ENCODE measurements at places on chromosomes 1 and 21.

DNA sequence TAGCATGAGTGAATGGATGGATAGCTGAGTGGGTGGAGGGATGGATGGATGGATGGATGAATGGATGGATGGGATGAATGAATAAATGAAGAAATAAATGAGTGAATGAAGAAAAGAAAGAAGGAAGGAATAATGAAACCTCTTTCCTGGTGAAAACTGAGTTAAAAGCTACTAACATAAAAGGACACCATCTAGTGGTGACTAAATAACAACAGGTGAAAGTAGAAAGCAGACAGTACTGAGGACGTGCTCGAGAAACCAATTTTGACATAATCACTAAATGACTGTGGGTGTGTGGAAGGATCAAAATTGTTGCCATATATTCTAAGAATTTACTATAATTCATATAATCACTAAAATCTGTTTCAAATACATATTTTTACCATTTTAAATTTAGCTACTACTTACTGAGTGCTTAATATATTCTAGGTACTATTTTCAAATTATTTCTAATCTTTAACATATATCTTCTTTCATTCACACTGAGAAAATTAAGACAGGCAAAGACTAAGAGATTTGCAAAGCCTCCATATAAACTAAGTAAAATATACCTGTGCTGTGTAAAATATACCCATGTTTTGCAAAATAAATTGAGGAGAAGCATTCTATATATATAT is 522.9 kb downstream of the LRRIQ3 start:
- no peak for DNase-seq

DNA sequence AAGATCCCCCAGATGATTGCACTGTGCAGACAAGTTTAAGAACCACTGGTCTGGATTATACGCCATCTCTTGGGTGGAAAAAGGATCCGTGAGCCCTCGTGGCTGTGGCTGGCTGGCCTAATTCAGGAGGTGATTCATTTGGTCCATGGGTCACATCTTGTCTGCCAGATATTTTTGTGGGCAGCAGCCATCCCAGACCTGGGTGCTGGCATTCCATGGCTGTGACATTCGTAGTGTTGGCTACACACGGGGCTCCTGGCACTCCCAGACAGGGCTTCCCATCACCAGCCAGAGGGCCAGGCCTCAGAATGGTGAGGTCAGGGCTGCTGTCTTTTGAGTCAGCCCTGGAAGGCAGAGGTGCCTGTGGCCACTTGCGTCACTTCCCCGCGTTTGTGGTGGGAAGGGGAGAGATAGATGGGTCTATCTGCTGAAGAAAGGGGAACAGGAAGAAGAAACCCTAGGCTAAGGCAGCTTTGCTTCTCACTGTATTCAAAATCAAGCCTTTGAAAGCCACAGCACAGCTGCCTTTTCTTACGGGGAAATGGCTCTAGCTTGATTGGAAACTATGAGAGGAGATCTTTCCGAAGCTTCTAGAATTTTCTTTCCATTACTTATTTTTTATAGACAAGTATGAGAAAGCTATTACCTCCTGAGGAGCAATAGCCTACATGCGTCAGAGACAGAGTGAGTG is 32.4 kb downstream of the EIF2D start:
- no peak for DNase-seq

GRCh38 chr1:4702932-4703331 is 48.5 kb downstream of the AJAP1 start:
- DNase-seq = no peak

DNA sequence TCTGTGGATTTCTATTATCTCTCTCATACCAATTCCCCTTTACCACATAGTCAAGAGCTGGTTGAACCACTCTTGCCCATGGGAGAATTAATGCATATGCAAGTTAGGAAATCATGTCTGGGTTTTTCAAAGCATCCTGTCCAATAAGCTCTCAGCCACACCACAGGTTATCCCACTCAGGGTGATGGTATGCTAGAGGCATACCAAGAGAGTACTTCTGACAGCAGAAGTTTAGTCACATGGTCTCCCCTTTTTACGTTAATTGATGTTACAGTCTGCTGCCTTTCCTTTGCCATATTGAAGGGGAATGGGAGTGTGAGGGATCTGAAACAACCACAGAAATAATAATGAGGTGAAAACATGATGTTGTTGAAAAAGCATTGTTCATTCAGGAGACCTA is 135.8 kb upstream of the PBX1 start:
- no peak for DNase-seq

- DNase-seq = no peak
These were observed 39.0 kb downstream of the MRPL39 start for GRCh38 chr21:25568246-25568645.

- no peak for DNase-seq
These were observed 315.3 kb upstream of the DUSP10 start for GRCh38 chr1:222057162-222057561.

DNA sequence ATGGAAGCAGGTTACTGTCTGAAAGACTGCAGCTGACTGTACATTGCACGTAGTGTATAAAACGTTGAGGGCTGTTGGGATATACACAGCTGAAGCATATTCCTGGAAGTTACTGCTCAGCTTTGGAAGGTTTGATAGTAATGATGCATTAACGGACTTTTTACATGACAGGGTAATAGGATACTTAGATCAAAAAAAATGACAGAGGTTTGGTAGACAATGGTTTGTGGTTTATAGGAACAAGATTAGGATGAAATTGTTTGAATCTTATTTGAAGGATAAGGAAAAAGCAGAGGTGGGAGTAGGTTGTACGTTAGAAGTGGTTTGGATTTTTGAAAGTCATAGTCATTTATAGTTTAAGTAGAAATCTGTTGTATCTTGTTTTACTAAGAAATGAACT is 33.0 kb downstream of the ADGRL2 start:
- DNase-seq = no peak

GRCh38 chr1:44405798-44406736 is 1.0 kb downstream of the RNF220 start:
- no peak for DNase-seq

DNA sequence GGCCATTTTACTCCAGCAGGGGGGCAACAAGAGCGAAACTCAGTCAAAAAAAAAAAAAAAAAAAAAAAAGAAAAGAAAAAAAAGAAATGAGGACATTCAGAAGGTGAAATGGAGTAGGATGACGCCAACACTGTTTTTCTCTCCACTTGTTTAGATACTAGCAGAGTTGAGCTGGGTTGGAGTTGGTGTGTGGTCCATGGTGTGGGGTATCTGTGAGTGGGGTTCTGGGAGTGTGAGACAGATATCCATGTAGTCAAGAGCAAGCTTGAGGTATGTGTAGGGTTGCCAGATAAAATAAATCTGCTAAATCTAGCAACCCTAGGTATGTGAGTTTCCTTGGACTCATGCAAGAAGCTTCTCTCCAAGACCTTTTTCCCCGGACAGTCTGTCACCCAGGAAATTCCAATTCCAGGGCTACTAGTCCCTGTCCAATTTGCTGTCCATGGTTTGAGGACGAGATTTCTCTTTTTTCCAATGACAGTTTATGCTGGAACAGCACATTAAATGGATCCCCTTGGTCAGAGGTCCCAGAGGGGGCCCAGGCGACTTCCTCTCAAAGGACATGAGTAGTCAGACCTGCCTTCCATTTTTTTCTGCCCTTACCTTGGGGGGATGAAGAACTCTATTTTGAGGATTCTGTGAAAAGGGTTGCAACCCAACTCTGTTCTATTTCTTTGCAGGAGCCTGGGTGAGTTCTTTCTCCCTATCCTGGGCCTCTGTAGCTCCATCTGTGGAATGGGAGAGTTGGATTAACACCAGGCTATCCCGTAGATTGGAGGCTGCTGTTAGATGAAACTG is 2.1 kb upstream of the FOXD2 start:
- no peak for DNase-seq

DNA sequence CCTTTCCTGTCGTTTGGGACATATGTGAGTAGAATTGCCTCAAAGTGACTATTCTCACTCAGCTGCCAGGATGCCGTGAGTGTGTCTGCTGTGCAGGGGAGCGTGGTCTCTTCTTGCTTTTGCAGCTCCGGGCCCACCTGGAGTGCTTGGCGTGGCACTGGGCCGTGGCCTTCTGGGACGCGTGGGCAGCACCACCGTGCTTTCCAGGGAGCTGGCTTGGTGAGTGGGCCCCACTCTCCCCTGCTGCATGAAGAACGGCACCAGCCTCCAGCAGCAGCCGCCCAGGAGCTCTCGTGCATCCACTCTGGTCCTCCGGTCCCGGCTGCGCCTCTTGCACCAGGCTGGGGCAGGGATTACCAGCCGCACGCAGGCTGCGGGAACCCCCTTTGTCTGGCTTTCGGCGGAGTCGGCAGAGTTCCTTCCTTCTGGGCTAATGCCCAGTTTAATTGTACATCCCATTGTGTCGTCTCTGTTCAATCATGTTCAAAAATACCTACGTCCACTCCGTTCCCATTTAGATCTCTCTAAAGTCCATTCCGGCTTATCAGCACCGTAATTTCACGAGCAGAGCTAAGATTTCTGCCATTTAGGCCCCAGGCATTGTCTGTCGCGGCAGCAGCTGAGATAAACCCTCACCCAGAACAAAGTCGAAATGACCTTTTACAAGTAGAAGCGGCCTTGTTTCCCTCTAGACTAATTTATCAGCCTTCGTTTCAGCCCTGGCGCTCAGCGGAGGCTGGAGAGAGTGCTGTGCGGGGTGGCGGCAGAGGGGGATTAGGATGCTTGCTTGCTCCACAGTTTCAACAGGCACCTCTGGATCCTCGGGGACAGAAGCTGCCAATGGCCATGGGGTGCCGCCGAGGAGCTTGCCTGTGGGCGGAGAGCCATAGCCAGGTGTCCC is 129.6 kb downstream of the PRDM16 start:
- DNase-seq = no peak

DNA sequence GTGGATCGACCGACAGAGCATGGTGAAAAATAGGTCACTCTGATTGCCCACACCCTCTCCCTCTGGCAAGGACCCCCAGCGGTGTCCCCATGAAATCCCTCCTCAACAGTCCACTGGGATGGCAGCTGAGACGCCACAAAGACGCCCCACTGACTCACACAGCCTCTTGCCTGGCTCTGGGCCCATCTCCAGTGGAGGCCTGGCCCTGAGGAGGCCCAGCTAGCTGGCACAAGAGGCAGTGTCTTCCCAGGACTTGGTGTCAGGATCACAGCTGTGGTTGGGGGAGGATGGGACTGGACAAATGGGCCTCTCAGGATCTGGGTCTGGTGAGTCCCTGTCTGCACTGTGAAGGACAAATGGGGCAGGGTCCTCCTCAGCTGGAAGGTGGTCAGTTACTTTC is 4.6 kb downstream of the ALX3 start:
- DNase-seq = no peak

DNA sequence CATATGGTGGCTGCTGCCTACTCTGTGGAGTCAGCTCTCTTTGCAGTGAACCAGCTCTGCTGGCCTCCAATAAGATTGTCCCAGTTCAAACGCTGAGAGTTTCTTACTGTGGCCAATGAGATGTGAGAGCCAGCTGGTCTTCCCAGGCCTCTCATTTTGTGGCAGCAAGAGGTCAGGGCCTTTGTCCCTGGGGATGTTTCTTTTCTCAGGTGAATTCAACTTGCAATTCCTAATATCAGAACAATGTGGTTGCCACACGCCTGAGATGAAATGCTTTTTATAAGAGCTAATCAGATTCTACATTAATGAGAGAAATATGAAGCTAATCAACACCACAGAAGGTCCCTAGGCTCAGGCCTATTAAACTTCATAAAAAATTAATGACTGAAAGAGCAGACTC is 660.1 kb upstream of the CAMK1G start:
- no peak for DNase-seq

GRCh38 chr1:184023171-184023570 is 14.4 kb downstream of the COLGALT2 start:
- no peak for DNase-seq
